Temporal lobe (tissue), 4 donors: ENCODE measurements at places on chromosomes 3 and 15. TPM values are rescaled to one million over a fixed set of nuclear protein-coding genes. Genes with fewer than 3 reads are reported as not detected.

The ZDHHC19 gene
- total RNA-seq = not detected

The CHST2 gene
- 23.4 TPM for total RNA-seq

The NMNAT3 gene
- 7.4 TPM for total RNA-seq

The UROC1 gene
- not detected for total RNA-seq

The LEKR1 gene
- total RNA-seq = 0.98 TPM

The SPINK8 gene
- total RNA-seq = not detected

The STIMATE gene
- total RNA-seq = 8.1 TPM

The GHSR gene
- not detected for total RNA-seq
